ENCODE measurements at places on chromosomes 3 and 15.

- DNase-seq = no peak
Observed at GRCh38 chr3:118587847-118588246, 446.8 kb downstream of the IGSF11 start.

GRCh38 chr15:69974321-69974720 lies 123.4 kb downstream of the TLE3 start:
- no peak for DNase-seq

DNA sequence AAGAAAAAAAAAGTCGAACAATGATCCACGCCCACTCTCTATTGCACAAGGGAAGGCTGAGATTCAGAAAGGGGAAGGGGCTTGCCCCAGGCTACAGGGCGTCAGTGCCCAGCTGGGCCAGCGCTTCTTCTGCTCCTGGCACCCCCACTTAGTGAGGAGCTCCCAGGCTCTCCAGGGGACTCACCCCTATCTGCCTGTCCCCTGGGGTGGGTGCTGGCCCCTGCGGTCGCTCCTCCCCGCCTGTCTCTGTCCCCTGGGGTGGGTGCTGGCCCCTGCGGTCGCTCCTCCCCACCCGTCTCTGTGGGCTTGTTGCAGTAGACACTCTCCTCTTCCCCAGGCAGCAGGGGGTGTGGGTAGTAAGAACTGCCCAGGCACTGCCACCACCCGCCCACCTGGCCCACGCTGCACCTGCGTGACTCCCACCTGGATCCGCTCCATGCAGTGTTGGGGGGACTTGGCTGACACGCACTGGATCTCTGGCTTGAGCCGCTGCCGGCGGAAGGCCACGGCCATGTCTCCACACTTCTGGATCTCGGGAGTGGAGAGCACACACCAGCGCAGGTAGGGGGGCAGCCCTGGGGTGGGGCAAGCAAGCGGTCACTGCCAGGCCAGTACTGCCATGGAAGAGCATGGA lies 14.6 kb downstream of the MELTF start:
- no peak for DNase-seq

DNA sequence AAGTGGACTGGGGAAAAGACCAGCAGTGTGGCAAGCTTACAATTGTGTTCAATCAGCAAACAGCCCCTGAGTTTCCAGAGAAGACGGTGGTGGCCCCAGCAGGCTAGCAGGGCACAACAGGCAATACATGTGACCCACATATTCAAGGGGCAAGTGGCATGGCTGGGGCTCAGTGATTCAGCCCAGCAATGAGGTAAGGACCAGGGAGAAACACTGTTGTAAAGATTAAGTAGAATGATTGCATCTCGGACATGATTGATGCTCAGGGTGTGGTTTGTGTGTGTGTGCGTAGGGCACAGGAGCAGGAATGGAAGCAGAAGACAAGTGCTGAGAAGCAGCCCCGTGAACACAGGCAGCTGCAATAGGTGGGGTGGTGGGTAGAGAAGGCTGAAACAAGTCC lies 37.9 kb downstream of the KLHL6 start:
- DNase-seq = no peak

DNA sequence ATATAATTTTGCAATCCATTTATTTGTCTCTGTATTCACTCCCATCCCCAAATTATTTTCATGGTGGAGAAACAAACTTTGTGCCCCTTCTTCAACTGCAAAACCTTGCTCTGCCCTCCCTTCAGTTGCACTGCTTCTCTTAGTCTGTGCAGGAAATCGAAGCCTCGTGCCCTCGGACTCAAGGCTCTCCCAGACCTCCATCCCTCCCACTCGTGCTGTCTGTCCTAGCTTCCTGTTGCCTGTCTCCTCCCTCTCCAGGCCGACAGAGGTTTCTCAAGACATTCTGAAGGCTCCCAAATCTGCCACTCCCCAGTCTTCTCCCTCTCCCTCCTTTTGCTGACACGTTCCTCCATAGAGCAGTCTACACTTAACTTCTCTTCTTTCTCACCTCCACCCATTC lies 177.6 kb downstream of the PDZRN3 start:
- no peak for DNase-seq

DNA sequence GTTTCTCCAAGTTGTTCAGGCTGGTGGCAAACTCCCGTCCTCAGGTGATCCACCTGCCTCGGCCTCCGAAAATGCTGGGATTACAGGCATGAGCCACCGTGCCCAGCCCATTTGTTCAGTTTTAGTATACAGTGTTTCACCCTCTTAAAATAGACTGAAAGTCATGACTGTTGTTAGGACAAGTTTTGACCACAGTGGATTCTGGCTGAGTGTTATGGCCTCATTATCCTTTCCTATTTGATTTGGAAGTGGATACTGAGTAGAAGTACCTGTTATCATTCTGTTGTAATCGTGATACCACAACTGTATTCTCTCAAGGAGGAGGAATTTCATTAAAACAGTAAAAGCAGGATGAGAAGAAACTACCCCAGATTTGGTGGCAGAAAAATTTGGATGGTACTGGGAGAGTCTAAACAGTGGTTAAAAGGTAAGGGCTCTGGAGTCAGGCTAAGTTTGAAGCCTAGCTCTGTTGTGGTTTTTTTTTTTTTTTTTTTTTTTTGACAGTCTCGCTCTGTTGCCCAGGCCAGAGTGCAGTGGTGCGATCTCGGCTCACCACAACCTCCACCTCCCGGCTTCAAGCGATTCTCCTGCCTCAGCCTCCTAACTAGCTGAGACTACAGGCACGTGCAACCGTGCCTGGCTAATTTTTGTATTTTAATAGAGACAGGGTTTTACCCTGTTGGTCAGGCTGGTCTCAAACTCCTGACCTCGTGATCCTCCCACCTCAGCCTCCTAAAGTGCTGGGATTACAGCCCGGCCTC lies 2.6 kb downstream of the MAP2K1 start:
- no peak for DNase-seq

- no peak for DNase-seq
Observed at GRCh38 chr3:13634151-13634550, 85.2 kb downstream of the FBLN2 start.

DNA sequence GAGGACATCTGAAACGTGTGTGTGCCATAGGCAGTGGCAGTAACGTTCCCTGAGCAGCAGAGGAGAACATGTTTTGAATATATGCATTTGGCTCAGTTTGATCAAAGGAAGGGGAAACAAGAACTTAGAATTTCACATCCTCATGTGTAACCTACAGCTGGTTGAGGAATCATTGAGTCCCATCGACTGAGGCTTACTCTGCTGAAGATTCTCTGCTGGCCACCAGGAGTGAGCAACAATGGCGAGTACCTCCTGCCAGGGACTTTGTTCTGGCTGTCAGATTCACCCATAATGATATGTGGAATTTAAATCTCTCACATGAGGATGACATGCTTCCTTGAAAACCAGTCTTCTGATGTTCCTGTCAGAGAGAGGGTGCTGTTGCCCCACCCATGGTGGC lies 21.3 kb downstream of the GORASP1 start:
- DNase-seq = no peak

DNA sequence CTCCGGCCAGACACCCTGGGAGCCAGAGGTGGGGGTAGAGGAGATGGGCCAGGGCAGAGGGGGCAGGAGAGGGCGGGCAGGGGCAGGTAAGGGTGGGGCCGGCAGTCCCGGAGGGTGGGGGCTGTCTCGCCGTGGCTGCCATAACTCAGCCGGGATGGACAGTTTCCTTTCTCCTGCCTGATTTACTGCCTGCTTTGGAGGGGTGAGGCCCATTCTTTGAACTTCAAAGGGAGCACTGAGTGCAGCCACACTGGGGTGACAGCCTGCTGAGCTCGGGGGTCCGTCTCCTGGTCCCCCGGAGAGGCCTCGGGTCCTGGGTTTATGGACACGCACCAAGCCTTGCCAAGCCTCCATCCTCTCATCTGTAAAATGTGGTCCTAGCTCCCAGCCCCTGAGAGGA lies 135.4 kb downstream of the FBLN2 start:
- no peak for DNase-seq

DNA sequence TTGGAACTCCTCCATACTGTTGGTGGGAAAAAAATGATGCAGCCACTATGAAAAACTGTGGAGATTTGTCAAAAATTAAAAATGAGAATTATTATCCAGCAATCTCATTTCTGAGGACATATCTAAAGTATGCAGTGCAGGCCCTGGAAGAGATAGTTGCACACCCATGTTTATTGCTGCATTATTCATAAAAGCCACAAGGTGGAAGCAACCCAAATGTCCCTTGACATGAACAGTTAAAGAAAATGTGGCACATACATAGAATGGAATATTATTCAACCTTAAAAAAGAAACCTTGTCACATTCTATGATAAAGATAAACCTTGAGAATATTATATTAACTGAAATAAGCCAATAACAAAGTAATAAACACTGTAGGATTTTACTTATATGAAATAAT lies 80.9 kb upstream of the ARHGEF26 start:
- DNase-seq = peak; percentile 26

Data from fibroblast of skin of scalp (primary cell).